ENCODE measurements at places on chromosomes 5 and 9.

GRCh38 chr5:115838885-115839518, 2.4 kb downstream of the ATG12 start:
- peak; percentile 86 for DNase-seq

- DNase-seq = no peak
Measured at GRCh38 chr9:137314561-137315560, 12.8 kb upstream of the NRARP start.

- DNase-seq = peak; percentile 65
Measured at GRCh38 chr9:95516221-95516733, 494 bp downstream of the PTCH1 start.

- DNase-seq = peak; percentile 40
Measured at GRCh38 chr9:6405371-6405770, 7.6 kb upstream of the UHRF2 start.

DNA sequence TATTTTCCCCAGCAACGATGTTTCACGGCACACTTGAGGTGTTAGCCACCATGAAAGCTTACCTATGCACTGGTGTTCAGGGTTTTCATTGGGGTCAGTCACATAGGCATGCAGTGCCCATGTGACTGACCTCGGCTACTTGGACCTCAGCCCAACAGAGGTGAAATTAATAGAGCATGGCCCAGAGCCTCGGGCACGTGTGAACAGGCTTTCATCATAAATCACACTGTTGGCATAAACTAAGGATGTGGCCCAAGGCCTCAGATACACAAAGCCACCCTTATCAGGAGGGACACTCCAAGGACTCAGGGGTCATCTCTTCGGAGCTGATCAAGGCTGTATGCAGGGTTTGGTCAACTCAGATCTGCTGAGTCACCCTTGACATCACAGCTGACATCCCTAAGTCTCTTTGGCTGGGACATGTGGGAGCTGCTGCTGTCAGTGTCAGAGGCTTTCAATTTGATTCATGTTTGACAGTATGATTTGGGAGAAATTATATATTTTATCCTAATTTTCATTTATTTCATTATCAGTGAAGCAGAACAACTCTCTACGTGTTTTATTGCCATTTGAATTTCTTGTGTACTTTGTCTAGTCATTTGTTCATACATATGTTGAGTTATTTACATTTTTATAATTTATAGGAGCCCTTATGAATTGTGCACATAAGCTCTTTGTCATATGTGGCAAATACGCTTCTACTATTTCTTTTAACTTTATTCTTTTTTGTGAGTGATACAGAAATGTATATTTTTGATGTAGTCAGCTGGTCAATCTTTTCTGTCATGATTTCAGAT, 59.7 kb upstream of the ANKRD33B start:
- DNase-seq = no peak

DNA sequence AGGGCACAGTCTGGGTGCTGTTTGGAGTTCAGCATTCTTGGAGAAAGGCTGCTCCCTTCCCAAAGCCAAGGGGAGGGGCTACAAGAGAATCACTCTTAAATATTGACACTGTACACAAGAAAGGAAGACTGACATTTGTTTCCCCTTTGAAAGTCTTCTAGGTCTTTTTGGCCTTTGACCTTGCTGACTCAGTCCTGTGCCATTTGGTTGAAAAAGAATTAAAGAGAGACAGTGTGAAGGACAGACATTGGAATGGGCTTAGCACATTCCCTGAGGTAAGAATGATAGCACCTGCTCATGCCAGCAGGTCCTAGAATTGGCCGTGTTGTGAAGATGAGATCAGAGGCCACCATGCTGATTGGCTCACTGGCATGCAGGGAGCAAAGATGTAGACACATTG, 271.4 kb upstream of the ZNF608 start:
- no peak for DNase-seq

DNA sequence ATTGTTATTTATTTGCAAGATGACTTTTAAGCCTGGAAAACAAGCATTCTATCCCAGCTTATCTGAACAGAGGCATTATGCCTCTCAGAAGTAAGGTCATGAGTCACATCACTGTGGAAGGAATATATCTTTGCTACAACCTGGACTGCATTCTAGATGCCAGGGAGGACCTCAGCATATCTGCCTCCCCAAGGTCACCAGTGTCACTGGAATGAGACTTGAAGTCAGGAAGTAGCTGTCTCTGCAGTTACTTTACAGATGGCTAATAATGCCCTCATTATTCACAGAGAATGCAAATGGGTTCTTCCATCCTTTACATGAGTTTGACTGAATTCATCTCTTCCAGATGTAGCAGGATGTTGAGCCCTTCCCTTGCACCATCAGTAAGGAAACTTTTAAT, 4.4 kb upstream of the FAM13B start:
- no peak for DNase-seq

DNA sequence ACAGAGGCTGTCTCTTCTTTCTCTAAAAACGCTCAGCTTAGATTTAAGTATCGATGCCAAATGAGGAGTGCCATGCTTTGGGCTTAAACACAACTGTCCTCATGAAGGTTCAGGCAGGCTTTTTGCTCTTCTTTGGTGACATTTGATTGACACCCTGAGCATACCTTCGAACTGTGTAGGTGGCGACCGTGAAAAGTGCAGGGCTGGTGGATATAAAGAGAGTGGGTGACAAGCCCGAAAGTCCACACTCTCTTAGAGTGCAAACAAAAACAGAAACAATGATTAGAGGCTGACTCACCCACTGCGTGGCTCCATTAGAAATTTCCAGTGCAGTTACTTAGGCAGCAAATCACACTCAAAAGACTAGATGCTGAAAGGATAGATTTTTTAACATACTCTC, 141.7 kb downstream of the SYK start:
- DNase-seq = peak; percentile 29

GRCh38 chr5:171580502-171581265, 161.2 kb downstream of the FGF18 start:
- DNase-seq = peak; percentile 28

DNA sequence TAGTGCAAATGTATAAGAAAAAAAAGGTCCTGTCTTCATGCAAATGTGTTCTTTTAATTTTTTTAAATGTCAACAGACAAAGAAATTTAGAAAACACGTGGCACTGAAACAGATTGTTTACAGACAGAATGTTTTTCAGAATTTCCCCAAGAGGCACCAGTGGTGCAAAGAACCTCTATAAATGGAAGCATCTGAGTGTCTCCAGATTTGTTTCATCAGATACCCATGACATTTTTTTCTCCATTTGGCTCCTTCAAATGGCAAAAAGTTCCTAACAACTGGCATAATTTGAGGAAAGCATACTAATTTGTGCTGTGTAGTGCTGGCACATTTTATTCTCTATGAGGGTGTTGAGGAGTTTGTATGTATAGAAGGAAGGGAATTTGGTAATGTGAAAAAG, 15.0 kb downstream of the CCDC192 start:
- DNase-seq = no peak

GRCh38 chr5:60843386-60843935, 608 bp downstream of the ELOVL7 start:
- DNase-seq = peak; percentile 20

- no peak for DNase-seq
Measured at GRCh38 chr9:36086442-36086841, 49.7 kb downstream of the RECK start.

DNA sequence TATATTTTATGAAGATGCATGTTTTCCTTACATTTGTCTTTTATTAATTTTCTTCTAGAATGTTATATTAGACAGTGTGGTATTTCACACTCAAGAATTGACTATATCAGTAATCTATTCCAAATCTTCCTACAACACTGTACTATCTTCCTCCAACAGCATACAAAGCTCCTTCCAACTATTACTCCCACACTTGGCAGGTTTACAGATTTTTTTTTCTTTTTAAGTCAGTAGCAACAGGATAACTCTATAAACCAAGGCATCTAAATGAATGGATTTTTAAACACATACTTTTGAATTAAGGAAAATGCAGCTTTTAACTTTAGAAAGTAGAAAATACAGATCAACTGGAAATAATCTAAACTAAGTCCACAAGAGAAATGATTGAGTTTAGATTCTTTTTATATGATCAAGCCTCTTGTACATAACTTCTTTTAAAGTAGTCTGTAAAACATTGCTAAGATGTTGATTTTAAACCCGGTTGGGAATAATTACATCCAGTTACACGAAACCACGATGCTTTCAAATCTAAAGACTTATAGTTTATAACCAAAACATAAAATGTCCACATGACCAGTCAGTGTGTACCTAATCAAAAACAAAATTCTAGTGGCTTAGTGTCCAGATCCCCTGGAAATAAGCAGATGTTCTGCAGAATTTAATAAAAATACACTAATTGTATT, 281.6 kb downstream of the ADAMTS6 start:
- peak; percentile 72 for DNase-seq

- no peak for DNase-seq
Measured at GRCh38 chr5:112869948-112870347, 8.9 kb downstream of the SRP19 start.

GRCh38 chr5:30764704-30765103, 428.8 kb upstream of the CDH6 start:
- DNase-seq = peak; percentile 60

- DNase-seq = no peak
Measured at GRCh38 chr5:6552612-6553011, 80.2 kb downstream of the NSUN2 start.

DNA sequence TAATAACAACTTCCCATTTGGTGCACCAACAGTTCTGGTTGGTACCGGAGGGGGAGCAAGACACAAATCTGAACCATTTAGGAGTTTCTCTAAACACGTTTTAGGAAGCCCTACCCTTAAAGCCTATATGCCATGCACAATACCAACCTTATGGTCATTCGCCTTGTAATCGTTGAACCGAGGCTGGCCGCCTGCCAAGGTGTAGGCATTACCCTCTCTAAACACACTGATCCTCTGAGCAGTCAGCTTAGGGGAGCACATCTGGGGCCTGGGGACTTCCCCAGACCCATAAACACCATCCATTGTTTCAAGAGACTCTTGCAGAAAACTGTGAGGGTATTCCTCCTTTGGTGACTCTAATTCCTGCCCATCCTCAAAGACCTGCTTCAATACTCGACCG, 328 bp downstream of the GRXCR2 start:
- DNase-seq = no peak

DNA sequence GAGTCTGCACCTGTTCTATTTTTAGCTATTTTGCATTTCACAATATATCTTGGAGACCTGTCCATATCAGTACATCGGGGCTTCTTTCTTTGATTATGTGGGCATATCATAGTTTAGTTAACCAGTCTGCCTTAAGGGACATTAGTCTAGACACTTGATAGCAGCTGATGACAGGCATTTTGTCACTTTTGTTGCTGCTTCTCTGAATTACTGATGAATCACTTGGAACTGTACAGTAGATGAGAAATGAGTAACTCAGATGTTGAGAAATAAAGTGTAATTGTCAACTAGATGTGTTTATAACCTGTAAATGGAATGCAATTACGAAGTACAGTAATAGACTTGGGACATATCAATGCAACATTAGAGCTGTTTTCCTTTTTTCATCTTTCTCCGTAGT, 7.1 kb downstream of the ZFP2 start:
- no peak for DNase-seq
